Activated CD4-positive, alpha-beta T cell treated with anti-CD3 and anti-CD28 coated beads, Interleukin-2, amount 50 U/mL, for 24 hours (primary cell): ENCODE measurements at places on chromosomes 2 and 18.

- DNase-seq, result no peak
These were observed 82.0 kb upstream of the MEX3C start for GRCh38 chr18:51279367-51279984.

- no peak for DNase-seq
These were observed 117.3 kb downstream of the DYM start for GRCh38 chr18:49343179-49343578.

GRCh38 chr2:239684996-239685395 is 284.2 kb upstream of the HDAC4 start:
- DNase-seq, result no peak

GRCh38 chr2:68256093-68256450 is 3.7 kb upstream of the PPP3R1 start:
- DNase-seq, result no peak

DNA sequence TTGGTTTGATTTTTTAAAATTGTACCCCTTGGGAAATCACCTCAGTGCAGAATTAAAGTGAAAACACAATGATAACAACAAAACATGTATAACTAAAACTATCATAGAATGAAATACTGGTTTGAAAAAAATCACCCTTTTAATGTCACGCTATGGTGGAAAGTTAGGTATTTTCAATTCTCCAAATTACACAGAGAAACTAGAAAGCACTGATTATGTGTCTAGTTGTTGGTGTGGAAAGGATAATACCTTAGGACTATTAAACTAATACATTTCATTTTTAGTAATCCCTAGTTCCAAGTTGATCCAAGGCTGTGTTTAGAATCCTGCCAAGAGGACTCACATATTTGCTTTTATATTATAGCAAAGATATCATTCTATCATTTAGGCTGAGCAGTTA is 71.2 kb downstream of the NUP35 start:
- DNase-seq, result no peak

- no peak for DNase-seq
These were observed 111.7 kb downstream of the BCL2 start for GRCh38 chr18:63207835-63208234.

GRCh38 chr2:160270571-160271113 is 70.6 kb upstream of the ITGB6 start:
- DNase-seq, result no peak

GRCh38 chr18:44128365-44128764 is 552.3 kb upstream of the SETBP1 start:
- no peak for DNase-seq
